SK-MEL-5 (cell line): ENCODE measurements at places on chromosomes 3 and 15. TPM values are rescaled to one million over a fixed set of nuclear protein-coding genes. Genes with fewer than 3 reads are reported as not detected.

DNA sequence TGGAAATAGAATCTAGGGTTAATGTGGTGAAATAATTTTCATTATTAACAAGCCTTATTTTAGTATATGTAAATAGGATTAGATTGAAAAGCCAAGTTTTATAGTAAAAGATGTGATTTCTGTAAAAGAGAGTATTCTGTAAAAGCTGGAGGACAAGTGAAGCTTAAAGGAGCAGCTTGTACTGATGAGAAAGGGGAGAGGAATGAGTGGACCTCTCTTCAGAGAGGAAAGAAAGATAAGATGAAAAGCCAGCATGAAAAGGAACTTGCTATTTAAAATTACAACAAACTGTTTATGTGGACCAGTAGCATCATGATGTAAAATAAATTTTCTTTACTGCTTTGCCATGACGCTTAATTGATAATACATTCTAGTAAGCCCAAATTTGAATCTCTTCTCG, 18.5 kb downstream of the ALCAM start:
- no peak for DNase-seq

SV2B gene
- total RNA-seq: 0.11 and 0.18 TPM in 2 replicates

TNNC1 gene
- 0.24 and 0.42 TPM in 2 replicates for total RNA-seq

DNA sequence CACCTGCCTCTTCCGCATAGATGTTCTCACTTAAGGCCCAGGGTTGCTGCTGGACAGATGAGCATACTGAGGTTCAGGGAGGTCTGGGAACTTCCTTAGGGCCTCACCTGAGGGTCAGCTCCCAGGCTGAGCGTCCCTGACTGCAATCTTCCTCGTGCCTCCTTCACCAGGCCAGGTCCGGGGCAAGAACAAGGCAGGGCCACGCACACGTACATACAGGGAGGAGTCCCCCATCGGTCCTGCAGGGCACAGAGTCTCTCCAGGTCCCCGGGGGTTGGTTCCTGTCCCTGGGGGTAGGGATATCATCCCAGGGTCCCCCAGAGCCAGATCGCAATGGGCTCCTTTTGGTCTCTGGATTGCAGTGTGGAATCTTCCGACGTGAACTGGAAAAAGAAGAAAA, 130.1 kb downstream of the LRRK1 start:
- DNase-seq: no peak

FGD5 gene
- total RNA-seq: not detected in 2 replicates
